Stimulated activated CD8-positive, alpha-beta memory T cell treated with anti-CD3 and anti-CD28 coated beads, Interleukin-4, amount 100 ng/mL, for 1 hour (primary cell): ENCODE measurements at places on chromosomes 1 and 21.

DNA sequence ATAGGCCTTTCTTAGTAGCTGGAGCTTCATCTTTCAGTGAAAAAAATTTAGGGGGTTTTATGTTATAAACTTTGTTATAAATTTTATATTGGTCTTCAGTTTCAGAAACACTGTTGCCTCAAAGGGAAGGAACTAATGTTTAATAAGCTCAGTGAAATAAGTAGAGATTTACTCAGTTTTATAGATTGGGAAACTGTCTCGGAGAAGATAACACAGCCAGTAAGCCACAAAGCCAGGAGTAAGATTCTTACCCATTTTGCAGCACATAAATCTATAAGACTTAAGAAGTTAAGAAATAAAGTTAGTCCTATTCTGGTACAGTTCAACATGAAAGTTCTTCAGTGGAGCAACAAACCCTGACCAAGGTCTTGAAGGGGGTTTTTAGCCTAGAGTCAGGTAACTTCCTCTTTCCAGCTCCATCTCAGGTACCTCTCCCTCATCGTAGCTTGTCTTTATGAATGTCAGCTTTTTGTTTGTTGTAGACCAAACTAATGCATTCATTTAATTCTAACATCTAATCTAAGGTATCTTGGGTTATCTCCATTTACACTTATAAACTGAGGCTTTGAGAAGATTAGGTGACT, 3.3 kb downstream of the KPNA6 start:
- DNase-seq: no peak

GRCh38 chr1:114048232-114048631, 69.0 kb downstream of the OLFML3 start:
- DNase-seq: no peak

- no peak for DNase-seq
These were observed 1.5 kb downstream of the NAXE start for GRCh38 chr1:156592910-156593660.

DNA sequence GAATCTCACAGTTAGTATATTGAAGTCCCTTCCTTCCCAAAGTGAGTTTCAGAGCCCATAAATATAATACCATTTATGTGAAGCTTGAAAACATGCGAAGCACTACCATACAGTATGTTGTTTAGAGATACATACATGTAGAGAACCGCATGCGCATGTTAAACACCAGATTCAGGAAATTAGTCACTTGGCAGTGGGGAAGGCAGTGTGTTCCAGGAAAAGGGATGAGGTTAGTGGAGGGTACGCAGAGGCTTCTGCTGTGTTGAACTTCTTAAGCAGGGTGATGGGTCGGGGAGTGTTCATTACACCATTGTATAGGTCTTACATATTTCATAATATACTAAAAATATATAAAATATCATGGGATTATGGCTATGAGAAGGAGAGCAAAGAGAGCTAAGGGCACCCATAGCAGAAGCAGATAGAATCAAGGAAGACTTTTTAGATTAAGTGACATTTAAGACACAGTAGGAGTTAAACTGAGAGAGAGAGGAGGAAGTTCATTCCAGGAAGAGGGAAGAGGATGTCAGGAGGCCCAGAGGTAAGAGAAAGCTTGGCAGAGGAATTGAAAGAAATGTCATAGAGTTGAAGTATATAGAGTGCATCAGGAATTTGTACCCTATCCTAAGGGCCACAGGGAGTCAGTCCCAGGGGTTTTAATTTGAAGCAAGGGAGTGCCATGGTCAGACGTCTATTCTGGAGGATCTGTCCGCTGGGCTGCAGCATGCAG, 43.5 kb upstream of the SARS1 start:
- DNase-seq: no peak

DNA sequence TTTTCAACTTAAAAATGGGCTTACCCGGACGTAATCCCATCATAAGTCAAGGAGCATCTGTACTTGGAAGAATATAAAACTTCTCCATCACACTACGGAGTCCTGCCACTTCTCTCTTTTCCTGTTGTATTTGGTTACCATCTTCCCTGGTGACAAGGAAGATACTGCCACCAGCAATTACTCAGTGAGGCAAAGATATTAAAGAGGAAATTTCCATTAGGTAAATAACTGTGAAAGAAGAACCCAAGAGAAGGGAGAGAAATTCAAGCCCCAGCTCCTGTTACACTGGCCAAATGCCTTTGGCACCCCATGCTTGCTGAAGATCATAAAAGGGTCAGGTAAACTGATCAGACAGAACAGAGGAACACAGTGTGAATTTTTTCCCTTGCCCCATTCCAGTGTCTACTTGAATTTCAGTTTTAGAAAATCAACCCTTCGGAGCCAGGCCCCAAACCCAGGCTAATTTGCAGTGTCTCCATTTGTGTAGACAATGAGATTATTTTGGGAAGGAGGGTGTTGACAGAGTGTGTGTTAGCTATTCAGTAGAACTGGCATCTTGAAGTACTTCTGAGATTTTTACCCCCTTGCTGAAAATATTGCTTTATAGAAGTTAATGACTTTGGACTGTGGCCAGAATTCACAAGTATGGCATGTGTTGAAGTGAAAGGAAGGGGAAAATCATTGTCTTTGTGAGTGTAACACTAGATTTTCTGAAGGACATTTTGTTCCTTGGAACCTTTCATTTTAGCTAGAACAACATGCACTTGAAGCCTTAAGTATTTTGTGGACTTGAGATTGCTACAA, 167.1 kb downstream of the DHRS3 start:
- DNase-seq: no peak

DNA sequence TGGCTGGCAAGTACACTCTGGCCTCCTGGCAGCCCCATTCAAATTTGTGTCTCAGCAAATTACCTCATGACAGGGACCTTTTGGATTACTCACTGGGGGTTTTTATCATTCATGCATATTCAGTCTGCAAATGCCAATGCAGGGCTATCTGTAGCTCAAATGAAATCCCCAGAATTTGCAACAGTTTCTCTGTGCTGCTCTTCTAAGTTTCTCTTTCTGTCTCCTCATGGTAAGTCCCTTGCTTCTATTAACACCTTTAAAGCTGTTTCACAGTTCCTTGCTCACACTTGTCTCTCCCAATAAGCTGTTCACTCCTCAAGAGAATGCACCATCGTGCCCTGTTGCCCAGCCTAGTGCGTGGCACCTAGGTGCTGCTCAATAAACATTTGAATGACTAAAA, 3.3 kb upstream of the FAM78B start:
- DNase-seq: no peak

GRCh38 chr21:41366522-41367151, 4.8 kb downstream of the MX2 start:
- DNase-seq: no peak

DNA sequence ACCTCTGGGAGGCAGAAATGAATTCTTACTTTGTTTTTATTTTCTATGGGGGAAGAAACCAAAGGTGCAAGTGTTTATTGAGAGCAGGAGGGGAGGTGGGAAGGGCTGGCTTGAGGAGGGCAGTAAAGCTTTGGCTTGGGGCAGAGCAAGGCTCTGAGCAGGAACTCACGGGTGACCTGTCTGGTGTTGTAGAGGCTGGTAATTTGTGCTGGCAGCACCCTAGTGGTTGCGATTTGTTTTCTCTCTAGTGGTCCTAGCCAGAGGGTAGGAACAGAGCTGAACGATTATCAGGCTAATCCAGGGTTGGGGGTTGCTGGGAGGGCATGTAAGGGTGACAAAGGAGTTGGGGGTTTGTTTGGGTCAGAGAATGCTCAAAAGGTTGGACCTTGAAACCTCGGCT, 16.6 kb downstream of the TMCC2 start:
- DNase-seq: no peak

DNA sequence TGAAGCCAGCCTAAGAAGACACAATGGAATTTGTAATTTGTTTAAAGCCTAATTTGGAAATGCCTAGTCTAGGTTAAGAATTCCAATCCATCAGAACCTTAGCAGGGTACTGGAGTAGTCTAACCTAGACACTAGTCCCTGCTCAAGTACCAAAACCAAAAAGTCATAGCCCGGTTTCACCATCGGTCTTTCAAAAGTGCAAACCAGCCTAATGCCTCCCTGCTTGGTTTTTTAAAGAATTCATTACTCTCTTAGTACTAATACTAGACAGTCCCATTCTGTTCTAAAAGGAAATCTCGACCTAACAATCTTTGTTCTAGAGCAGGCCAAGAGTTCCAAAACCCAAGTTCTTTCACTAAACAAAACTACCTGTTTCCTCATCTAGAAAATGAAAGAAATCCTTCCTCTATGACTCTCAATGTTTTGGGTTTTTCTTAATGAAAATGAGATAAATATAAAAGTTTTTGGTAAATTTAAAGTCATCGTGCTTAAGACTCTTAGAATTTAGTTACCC, 2.6 kb downstream of the PUM1 start:
- DNase-seq: no peak

DNA sequence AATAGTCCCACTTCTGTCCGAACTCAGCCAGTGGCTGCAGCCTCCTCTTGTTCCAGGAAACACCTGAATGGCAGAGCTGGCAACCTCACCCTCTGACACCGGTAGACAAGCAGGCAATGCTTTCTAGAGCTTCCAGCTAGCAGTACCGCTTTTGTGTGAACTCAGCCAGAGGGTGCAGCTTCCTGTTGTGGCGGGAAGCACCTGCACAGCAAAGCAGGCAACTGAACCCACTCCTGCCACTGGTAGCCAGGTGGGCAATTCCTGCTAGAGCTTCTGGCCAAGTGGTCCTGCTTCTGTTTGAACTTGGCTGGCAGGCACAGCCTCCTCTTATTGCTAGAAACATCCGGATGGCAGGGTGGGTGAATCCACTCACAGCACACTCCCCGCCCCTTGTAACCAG, 40.1 kb upstream of the TMPRSS15 start:
- DNase-seq: no peak

GRCh38 chr1:151864411-151864810, 10.9 kb upstream of the THEM5 start:
- DNase-seq: no peak

- no peak for DNase-seq
These were observed 7.3 kb upstream of the GIPC2 start for GRCh38 chr1:78038491-78038939.

DNA sequence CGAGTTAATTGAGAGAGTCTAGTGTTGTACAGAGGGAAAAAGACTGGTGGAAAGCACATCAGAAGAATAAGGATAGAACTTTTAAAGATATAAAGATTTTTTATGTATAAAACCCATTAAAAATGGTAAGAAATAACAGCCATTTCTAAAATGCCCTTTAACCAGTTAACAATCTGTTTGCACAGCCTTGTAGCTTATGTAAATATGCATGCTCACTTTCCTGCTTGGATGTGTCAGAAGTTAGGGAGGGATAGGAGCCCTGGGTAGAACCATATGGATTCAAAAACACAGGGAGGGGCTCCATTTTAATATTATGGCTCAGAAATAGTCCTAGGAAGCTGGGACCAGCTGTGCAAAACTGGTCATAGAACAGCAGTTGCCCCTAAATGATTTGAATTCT, 4.5 kb upstream of the EDEM3 start:
- DNase-seq: no peak

DNA sequence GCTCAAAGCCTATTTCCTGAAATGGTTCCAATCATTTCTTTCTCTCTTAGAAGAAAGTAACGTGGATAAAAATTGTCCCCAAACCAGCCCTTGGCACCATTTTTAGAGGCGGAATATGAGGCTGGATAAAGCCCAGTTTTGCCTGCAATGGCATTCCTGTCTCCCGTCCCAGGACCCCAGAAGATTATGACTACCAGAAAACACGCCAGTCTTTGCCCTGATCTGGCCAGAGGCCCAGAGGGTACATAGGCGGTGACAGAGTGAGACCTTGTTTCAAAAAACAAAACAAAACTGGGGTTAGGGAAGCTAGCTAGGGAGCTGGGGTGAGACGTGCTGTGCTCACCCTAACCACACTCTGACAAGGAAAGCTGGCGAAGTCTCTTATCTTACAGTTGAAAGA, at the start of gene AADACL4:
TSS of gene AADACL4 (plus strand) at position 301 of the 400 bp plus-strand sequence. CDS start 462 bp downstream, outside the sequence.
- DNase-seq: no peak

DNA sequence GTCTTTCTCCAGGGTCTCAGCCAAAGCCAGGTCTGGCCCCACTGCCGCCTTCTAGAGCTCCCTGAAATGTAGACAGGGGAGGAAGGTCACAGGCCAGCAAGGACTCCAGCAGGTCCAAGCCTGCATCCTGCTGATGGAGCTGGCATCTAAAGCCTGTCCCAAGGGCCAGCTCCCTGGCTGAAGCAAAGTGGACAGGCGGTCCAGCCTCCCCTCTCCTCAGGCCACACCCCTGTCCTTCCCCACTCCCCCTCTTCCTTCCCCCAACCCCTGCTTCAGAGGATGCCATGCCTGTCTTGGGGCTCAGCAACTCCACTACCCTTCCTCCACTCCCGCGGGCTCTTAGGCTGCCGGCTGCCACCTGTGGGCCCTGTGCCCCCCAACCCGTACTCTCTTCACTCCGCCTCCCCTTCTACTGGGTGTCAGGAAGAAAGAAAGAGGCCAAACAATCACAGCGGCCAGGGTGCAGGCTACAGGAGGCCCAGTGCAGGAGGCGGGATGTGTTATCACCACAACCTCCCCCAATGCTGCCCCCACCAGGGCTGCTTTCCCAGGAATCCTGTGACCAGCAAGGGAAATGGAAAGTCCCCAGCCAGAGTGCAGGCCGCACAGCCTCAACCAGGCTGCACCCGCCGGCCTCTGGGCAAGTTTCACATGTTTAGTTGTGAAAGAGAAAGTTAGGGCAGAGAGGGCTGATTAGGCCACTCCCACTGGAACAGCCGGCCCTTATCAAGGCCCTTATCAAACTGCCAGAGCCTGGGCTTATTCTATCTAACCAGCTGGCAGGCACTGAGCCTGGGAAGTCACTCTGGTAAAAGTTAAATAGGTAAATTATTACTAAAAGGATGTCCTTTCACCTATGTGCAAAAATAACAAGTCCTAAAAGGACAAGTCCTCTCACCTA, 34.1 kb downstream of the ACOT7 start:
- DNase-seq: no peak

GRCh38 chr1:18583326-18583941, 47.2 kb upstream of the PAX7 start:
- DNase-seq: no peak

DNA sequence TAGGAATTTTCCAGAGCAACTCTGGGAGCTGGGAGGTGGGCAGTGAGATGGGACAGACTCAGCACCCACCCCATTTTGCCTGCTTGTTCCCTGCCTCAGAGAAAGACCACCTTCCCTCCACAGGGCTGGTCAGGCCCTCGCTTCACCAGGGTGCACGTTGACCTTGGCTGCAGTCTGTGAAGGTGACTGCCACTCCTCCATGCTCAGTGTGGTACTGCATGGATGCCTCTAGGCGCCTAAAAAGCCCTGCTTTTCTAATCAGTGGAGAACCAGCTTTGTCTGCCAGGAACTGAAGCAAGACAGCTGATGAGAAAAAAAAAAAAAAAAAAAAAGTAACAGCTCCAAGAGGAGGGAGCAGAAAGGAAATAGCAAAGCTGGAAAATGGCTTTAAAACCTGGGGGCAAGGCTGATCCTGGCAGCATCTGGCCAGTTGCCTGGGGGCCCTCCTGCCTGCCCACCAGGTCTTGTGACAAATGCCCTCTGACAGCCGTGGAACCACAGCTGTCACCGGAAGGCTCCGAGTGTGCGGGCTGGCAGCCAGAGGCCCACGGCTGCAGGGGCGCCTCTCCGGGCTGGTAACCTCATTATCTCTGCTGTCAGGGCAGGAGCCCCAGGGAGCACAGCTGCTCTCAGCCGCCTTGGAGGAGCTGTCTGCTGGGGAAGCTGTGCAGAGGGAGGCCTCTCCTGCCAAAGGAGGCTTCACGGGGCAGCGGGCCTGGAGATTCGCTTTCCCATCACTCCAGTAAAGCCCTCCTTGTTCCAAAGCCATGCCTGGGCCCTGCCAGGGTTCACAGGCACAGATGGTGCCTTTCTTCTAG, 13.7 kb downstream of the KIAA1614 start:
- DNase-seq: no peak

GRCh38 chr1:226428791-226429461, 21.0 kb upstream of the PARP1 start:
- DNase-seq: no peak

- DNase-seq: no peak
These were observed 19.6 kb downstream of the CAP1 start for GRCh38 chr1:40059960-40060750.

- DNase-seq: no peak
These were observed 27.5 kb upstream of the TMEM54 start for GRCh38 chr1:32928715-32929114.
